Breast epithelium (tissue), 4 donors: ENCODE measurements at places on chromosomes 5 and 9.

- DNase-seq: no peak
Observed at GRCh38 chr9:14348373-14349145, 34.6 kb upstream of the NFIB start.

- DNase-seq: no peak
Observed at GRCh38 chr9:108417726-108418125, 438.1 kb downstream of the ACTL7B start.

- no peak for DNase-seq
Observed at GRCh38 chr5:112640546-112640945, 97.1 kb upstream of the APC start.

DNA sequence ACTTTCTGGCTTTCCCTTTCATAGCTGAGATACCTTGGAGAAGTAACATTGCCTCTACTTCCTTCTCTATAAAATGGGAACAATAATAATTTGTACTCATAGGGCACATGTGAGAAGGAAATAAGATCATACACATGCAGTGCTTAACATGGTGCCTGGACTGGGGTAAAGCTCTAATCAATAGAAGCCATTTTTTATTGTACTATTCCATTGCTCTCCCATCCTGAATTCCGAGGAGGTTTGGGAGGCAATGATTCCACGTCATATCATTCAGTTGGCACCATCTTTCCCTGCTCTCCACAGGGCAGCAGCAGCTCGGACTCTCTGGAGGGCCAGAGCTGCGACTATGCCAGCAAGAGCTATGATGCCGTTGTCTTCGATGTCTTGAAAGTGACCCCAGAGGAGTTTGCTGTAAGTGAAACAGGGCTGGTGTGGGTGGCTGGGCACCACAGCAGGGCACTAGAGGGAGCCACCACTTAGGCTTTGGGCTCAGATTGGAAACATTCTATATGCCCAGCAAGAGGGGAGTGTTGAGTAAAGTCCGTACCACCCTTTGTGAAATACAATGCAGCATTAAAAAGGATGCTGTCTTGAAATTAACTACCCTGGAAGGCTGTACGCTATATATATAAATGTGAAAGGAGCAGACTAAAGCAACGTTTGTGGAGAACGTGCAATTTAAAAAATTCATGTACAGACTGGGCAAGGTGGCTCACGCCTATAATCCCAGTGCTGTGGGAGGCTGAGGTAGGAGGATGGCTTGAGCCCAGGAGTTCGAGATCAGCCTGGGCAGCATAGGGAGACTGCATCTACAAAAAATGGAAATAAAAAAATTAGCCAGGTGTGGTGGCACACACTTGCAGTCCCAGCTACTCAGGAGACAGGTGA, 51.2 kb downstream of the RALGPS1 start:
- DNase-seq: no peak

GRCh38 chr5:98458004-98458403, 315.5 kb upstream of the RGMB start:
- DNase-seq: no peak

GRCh38 chr9:135136991-135137832, 49.7 kb downstream of the OLFM1 start:
- DNase-seq: no peak

GRCh38 chr9:23926368-23926767, 100.3 kb upstream of the ELAVL2 start:
- DNase-seq: no peak

DNA sequence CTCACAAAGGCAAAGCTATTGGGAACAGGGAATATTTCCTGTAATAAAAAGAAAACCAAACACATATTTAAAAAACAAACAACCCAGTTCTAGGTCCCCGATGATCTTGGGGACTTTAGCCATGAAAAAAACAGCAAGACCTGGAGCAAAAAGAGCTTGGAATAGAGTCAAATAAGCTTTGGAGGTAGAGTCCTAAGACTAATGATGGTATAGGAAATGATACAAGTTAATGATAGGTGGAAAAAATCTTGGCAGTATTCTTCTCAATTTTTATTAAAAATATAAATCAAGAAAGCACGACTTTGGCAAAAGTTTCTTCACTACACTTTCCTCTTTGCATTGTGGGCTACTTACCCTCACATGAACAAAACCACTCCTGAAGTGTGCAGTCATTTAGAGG, 481.5 kb downstream of the EBF1 start:
- DNase-seq: no peak

- DNase-seq: no peak
Observed at GRCh38 chr9:86749894-86750255, 197.4 kb downstream of the GAS1 start.
